ENCODE measurements at places on chromosomes 7 and 10.

- DNase-seq, result peak; percentile 48
Measured at GRCh38 chr10:102675666-102676533, 31.6 kb downstream of the TRIM8 start.

- DNase-seq, result no peak
Measured at GRCh38 chr7:80488851-80489370, 23.0 kb downstream of the GNAT3 start.

DNA sequence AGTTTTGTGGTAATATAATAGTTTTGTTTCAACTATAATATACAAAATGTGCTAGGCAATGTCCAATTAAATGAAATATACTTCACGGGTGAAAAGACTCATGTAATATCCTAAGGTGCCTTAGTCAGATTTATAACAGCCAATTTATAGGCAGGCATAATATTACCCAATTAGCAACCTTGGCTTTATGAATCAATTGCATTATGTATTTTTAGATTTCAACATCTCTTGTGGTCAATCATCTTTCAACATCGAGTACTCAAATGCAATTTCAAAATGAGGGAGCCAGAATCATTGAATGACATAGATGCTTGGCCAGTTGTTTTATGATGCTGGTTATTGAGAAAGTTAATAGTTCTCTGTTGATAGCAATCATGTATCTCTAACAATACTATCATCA, 110.3 kb upstream of the SP8 start:
- no peak for DNase-seq

- DNase-seq, result no peak
Measured at GRCh38 chr7:28588602-28589001, 176.3 kb downstream of the CREB5 start.

GRCh38 chr10:28118985-28119628, 120.2 kb upstream of the ODAD2 start:
- no peak for DNase-seq

GRCh38 chr10:1980459-1980858, 243.1 kb upstream of the ADARB2 start:
- no peak for DNase-seq

DNA sequence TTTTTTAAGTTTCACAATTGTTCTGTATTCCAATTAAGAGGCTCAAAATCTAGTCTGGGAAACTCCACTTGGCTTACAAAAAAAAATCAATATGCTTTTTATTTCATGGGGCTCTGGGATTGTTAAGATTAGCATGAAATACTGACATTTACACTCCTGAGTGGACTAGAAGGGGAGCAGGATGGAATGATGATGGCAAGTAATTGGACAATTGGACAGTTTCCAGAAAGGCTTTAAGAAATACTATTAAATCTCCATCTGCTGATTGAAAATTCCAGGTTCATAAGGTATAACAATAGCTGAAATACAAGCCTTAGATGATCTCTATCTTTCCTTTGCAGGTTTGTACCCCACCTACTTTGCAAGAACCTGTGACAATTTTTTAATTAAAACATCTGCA, 184.4 kb downstream of the LRRTM3 start:
- no peak for DNase-seq

DNA sequence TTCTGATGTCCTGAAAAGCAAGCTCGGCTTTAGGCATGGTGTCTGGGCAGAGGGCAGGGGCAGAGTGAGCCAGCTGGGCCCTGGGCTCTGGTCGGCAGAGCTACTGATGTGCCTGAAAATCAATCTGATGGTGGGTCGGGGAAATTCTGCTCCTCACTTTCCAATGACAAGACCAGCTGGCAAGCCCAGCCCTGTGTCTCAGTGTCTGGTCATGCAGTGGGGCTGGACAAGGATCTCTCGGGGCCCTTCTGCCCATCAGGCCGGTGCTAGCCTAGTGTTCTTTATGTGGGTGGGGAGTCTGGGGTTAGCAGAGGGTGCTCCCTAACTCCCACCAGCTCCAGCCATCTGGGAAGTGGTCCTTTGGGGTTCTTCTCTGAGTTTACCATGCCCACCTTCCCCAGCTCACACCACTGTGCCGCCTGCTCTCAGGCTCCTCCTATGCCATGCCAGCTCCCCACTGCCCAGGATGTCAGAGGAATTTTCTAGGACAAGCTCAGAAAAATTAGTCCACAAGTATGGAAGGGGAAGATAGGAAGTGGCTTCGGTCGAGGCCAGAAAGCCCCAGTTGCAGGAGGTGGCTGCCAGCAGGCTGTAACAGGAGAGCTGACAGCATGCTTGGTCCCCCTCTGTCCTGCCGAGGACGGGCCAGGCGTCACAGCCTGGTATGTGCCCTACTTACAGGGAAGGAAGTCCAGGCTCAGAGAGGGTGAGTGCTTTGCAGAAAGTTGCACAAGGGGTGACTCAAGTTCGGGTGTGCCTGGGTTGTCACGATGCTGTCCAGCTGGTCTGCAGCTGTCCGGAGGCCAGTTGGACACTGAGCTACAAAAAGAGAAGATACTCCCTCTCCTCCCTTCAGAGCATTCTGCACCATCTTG, 135.2 kb downstream of the ADCY1 start:
- DNase-seq, result no peak

DNA sequence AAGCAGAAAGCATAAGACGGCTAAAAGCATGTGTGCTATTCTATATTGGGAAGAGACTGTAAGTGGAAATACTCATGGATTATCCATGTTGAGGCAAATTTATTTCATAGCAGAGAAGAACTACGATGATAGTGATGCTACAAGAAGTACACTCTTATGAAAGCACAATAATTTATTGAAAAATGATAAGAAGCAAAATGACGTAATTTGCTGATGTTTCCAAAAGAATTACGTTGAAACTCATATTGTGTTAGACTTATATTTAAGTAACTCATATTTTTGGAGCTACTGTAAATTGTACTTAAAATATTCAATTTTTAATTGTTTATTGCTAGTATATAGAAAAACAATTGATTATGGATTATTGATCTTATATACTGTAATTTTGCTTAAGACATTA, 1622.5 kb downstream of the REEP3 start:
- DNase-seq, result no peak

GRCh38 chr10:71899665-71900412, 48.8 kb upstream of the PSAP start:
- no peak for DNase-seq

GRCh38 chr7:38934536-38934935, 25.5 kb upstream of the VPS41 start:
- no peak for DNase-seq

- no peak for DNase-seq
Measured at GRCh38 chr10:91434041-91434440, 23.9 kb downstream of the HECTD2 start.

DNA sequence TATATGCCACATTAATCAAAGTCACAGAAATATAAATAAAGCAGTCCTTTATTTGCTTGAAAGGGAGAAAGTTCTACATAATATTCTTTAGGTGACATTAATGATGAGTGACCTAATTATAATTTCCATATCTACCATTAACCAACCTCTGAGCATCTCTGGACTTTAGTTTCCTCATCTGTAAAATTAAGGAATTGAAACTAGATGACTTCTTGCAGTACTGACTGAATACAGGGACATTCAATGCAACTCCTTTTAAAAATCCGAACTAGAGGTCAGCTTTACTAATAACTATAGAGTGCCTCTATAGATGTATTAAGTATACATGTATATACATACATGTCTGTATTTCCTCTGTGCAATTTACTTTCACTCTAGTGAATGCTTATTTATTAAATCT, 3.9 kb downstream of the FMC1 start:
- DNase-seq, result peak; percentile 52

DNA sequence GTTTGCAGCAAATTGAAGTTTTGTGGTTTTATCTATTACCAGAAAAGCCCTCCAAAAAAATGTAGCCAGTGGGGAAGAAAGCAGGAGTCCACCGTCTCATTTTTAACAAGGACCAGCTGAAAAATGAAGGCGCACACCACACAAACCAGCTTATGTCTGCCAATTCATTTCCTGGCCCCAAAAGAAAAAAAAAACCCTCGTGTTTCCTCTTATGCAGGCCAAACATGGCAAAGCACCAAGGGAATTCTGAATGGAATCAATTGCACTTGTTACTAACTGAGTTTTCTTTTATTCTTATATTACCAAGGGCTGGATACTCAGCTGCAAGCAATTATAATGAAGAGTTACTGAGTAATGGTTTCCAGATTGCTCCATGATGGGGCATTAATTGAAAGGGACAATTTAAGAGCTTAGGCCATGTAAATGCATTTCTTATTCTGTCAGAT, 428.3 kb upstream of the NPVF start:
- DNase-seq, result no peak

DNA sequence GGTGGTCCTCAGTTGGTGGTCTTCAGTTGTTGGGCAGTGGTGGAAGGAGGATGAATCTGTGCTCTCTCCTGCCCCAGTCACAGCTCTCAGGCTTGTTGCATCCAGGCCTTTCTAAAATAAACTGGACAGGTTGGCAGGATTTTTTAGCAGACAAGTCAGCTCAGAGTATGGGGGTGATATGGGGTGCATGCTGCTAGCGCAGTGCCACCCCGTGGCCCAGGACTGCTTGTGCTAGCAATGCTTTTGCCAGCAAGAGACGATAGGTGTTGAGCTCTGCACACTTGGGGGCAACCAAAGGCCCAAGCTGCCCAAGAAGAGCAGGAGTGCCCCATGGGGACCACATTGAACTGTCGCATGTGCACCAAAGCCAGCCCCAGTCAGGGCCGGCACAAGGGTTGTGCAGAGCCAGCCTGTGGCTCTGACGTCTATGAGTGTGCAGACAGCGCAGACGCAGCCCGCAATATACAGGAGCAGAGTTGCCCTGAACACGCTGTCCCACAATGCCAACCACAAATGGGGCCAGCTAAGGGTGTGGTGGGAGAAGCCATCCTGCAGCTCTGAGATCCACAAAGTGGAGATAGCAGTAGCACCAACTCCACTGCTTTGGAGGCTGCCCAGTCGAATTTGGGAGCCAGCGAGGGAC, 49.8 kb upstream of the PDSS1 start:
- DNase-seq, result no peak

- DNase-seq, result no peak
Measured at GRCh38 chr7:152937282-152937681, 177.7 kb downstream of the ACTR3B start.

DNA sequence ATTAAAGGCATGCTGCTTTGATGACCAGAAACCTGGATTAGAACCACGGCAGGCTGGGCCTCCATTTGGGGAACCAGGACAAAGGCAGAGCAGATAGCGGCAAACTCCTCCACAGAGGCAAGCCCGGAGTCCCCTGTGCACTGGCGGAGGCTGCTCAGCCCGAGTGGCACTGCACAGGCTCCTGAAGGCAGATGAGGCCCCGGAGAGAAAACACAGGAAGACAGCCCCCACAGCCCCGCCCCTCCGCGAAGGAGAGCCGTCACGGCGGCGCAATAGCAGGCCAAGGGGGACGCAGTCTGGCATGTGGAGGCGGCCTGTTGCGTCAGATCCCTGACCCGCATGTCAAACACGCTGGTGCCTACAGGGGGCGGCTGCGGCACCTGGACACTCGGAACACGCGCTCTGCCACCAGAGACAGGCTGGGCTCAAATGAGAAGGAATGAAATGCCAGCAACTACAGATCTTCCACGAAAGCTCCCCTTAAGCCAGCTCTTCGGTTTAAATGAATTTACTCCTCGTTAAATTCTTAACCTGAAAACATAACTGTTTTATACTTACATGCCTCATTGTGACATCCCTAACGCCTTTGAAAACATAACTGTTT, 128.5 kb downstream of the MAD1L1 start:
- DNase-seq, result peak; percentile 87

DNA sequence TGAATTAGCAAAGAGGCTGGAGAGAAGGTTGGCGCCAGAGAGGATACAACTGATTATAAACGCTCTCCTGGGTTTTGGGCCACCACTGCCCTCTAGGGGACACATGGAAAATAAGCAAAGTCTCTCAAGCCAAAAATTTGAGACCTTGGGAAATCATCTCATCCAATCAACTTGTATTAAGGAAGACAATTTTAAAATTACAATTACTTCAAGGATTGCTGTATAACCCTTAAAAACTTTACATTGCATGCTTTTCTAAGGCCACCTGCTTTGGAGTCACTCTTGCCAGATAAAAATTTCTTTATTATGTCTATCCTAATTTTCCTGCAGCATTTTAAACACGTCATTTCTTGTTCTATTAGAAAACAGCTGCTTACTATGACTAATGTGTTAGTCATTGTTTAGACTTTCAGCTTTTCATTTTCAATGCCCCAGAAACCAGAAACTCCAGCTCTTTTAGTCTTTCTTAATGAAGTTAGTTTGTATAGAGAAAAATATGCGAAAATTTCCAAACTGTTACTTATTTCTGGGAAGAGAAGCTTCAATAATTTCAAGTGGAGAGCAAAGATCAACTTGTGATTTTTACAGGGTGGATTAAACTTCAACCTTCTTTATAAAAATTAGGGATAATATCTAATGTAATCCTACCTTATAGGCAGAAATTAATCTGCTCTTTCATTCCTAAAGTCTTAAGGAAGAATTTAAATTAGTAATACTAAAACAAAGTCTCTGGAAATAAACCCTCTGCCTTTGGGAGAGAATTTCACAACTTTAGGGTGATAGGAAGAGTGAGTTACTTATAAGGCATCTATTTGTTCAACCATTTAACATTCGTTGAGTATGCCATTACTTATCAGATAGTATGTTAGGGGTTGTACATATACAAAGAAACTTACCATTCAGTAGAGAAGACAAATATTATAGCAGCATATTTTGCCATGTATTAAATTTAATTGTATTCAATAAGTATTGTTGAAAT, 20.6 kb upstream of the RHOBTB1 start:
- DNase-seq, result peak; percentile 76

DNA sequence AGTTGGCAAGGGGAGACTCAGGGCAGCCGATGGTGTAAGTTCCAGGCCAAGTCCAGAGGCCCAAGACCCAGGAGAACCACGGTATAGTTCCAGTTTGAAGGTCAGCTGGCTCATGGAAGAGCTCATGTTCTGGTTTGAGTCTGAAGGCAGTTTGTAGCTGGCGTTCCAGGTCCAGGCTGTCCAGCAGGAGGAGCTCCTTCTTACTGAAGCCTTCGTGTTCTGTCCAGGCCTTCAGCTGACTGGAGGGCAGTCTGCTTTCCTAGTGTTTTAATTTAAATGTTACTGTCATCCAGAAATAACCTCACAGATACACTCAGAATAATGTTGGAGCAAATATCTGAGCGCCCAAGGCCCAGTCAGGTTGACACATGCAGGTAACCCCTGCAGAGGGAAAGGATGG, 4.2 kb downstream of the SUN1 start:
- DNase-seq, result no peak

DNA sequence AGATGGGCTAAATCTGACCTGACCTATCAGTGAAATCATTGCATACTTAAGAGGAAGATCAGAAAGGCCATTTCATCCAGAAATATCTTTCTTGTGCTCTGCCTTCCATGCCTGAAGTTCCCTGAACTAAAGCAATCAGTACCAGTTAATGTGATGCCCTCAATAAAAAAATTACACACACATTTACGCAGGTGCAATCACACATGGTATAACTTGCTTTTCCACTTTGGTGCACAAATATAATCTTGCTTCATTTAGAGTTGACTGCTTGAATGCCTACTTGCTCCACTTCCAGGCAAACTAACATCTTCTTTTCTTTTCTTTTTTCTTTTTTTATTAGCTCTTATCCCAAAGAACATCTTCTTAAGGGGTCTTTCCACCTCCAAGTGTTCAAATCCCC, 58.3 kb upstream of the KIF5B start:
- no peak for DNase-seq

- peak; percentile 96 for DNase-seq
Measured at GRCh38 chr7:32846630-32847225, 44.8 kb downstream of the KBTBD2 start.

- DNase-seq, result no peak
Measured at GRCh38 chr7:106551936-106552335, 109.0 kb downstream of the CCDC71L start.

GRCh38 chr10:14491811-14492210, 161.1 kb upstream of the FRMD4A start:
- DNase-seq, result no peak

- DNase-seq, result no peak
Measured at GRCh38 chr7:27242555-27243339, at the start of gene EVX1. EVX1 (plus strand) TSS chr7:27242802; CDS start chr7:27243031, 229 bp downstream.
